ENCODE measurements at places on chromosomes 2 and 18.

- DNase-seq: no peak
Measured at GRCh38 chr2:216992056-216992675, 132.3 kb upstream of the TNP1 start.

DNA sequence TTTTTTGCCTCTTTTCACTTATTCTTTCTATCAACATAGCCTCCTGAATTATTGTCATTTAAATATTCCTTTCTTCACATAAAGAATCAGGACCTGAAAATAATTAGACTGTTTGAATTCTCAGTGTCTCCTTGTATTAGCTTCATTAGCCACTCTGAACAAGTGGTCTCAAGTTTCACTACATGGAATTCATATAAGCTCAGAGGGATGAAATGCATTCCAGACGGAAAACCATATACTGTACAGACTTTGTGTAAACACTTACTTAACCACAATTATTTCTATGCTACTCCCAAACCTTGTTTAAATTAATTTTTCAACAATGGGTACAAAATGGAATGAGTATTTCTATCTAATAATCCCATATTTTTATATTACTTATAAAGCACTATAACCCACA lies 53.4 kb downstream of the CHN1 start:
- DNase-seq: no peak

- DNase-seq: no peak
Measured at GRCh38 chr2:190535586-190535985, 1.1 kb upstream of the NEMP2 start.

GRCh38 chr18:5998166-5998881 lies 103.0 kb upstream of the TMEM200C start:
- no peak for DNase-seq

GRCh38 chr18:57220930-57221483 lies 74.1 kb downstream of the BOD1L2 start:
- DNase-seq: no peak

GRCh38 chr2:219446101-219446504 lies 11.5 kb downstream of the SPEG start:
- no peak for DNase-seq

- no peak for DNase-seq
Measured at GRCh38 chr18:64720781-64721464, 572.0 kb upstream of the LINC00305 start.

- DNase-seq: no peak
Measured at GRCh38 chr2:17962876-17963275, 84.4 kb downstream of the KCNS3 start.

DNA sequence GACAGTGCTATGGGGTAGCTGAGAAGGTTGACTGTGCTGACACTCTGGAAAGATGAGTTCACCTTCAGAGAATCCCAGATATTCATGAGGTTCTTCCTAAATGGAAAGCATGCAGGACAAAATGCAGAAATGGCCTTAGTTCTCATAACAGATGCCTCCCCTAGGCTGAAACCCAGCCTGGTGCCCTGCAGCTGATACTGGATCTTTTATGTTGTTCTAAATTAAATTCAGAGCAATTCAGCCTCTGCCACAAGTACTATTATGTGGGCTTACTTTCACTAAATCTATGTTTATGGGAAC lies 172.0 kb upstream of the SERPINE2 start:
- DNase-seq: no peak

DNA sequence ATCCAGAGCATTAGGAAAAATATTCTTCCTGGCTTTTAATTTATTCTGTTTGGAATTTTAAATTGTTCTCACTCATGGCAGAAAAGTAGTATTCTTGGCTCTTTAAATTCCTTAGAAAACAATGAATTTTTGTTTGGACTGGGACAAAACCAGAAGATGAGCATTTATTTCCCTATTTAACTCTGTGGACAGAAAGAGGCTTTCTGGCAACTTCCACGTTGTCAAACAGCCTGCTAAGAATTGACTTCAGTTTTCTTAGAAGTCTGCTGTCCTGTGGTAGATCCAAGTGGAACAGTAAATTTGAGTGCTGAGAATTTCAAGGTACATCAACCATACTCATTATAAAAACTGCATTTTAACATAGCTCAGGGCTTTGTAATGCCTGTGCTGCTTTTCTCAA lies 83.8 kb downstream of the MGAT5 start:
- DNase-seq: no peak

DNA sequence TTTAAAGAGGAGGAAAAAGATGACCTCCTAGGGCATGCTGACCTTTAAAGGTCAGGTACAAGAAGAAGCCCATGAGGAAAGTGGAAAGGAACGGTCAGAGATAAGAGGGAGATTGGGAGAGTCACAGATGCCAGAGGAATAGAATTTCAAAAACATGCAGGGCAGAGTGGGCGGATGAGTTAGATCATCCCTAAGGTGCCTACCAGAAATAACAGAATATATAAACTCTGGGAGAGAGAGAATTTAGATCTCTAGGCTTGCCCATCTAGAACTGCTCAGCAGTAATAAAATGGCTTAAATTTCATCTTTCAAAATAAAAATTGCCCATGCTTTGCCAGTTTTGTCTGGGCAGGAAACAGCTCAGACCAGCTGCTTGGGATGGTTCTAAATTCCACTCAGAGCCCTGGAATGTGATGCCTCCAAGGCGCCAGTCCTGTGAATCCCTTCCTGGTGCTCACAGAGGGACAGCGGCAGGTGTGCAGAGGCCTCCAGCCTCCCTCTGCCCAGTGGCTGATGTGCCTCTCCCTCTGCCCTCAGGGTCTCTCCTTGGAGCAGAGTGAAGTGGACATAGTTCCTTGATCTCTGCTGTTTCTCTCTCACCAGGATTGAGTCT lies 130.9 kb downstream of the ANTXR1 start:
- DNase-seq: no peak

DNA sequence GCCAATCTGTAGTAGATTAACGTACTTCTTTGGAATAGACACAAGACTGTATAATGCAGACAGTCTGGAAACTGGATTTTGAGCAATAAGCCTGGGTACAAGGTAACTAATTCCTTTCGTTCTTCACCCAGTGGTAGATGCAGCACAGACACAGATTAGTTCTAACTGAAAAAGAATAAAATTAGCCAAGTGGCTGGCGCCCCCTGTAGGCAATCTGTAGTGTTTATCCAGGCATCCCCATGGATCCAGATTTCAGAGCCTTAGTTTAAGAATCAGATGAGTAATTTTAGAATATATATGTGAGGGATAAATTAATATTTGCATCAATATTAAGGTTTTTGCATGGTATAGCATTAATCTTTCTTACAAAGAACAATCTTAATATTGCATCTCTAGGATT lies 563.9 kb downstream of the DCC start:
- no peak for DNase-seq

GRCh38 chr18:45725336-45725735 lies 1.4 kb downstream of the SLC14A1 start:
- no peak for DNase-seq

DNA sequence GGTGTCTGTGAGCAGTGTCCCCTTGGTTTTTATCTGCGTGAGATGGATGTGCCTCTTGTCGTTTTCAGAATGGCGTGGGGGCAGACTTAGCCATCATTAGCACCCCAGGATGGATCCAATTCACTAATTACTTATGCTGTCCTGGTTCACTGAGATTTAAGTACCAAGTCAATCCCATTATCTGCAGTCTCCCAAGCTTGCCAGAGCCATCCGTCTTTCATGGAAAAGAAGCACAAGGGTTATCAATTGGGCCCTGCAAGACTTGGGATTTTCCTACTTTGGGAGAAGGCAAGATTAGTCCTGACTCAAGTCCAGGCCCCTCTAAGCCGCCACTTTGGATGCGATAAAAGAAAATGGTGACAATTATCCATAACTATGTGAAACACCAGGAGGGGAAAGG lies 404.0 kb downstream of the TMEM182 start:
- DNase-seq: no peak

DNA sequence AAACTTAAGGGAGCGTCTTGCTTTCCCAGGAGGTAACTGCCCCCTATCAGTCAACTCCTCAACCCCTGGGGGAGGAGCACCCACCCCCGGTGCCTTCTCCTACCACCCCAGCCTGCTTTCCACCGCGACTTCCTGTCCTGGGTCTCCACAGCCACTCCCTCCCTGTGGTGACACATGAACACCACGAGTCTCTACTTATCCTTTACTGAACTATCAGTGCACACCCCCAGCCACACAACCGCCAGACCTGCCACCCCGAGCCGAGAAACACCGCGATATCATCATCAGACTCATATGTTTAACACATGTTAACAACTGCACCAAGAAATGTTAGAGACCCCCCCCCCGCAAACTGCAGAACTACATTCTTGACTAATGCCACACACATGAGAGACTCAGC lies 43.3 kb downstream of the LONRF2 start:
- DNase-seq: no peak

DNA sequence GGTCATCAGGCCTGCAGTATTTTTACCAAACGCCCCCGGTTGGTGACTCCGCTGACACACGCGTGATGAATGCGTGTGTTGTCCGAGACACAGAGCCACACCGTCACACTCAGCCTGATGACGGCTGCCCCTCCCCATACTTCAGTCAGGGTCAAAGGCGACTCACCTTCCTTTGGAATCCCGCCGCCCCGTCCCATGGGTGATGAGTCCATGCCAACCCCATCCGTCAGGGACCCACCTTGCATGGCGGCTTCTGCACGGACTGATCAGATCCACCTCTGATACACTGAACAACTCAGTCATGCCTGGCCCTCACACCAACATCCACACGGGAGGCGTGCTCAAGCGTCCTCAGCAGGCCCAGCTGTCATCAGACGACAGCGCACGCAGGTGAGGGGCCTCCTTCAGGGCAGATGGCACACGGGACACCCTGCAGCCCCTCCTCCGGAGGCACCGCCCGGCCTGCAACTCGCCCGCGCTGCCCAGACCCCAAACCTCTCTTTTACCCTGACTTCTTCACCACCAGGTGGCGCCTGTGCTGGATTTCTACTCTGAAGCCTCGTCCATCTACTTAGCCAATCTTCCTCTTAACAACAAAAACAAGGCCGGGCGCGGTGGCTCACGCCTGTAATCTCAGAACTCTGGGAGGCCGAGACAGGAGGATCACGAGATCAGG lies 89.2 kb downstream of the ZNF516 start:
- no peak for DNase-seq

DNA sequence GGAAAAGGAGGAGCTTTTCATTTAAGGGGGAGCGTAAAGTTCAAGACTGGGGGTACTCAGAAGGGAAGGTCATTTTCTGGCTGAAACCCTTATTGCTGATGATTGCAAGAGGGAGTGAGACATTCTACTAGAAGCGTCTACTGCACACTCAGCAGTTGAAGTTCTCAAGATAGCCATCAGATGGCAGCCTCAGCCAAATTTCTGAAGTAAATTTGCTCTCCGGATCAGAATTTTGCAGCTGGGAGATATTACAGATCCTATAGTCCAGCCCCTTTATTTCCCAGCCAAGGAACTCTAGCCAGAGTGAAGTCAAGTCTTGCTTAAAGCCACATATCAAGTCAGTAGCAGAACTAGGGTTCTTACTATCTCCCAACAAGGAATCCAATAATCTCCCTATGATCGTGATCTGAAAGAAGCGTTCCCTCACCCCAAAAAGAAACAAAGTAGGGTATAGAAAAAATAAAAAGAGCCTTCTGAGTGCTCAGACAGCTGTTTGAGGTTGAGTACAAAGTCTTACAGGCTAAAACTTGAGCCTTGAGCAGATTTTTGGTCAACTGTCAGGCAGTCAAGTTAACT lies 24.0 kb downstream of the RAX start:
- no peak for DNase-seq

- DNase-seq: no peak
Measured at GRCh38 chr18:1998121-1998520, 573.2 kb downstream of the METTL4 start.

- no peak for DNase-seq
Measured at GRCh38 chr2:9302755-9303154, 96.1 kb downstream of the ASAP2 start.

- DNase-seq: no peak
Measured at GRCh38 chr2:218885981-218886947, 5.6 kb downstream of the WNT10A start.

DNA sequence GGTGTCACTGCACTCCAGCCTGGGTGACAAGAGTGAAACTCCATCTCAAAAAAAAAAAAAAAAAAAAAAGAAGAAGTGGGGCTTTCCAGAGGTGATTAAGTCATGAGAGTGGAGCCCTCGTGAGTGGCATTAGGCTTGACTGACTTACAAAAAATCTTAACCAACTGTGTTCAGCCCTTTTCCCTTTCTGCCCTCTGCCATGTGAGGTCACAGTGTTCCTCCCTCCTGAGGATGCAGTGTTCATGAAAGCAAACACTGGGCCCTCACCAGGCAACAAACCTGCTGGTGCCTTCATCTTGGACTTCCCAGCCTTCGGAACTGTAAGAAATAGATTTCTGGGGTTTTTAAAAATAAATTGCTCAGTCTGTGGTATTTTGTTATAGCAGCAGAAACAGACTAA lies 37.0 kb upstream of the METTL21A start:
- DNase-seq: no peak

DNA sequence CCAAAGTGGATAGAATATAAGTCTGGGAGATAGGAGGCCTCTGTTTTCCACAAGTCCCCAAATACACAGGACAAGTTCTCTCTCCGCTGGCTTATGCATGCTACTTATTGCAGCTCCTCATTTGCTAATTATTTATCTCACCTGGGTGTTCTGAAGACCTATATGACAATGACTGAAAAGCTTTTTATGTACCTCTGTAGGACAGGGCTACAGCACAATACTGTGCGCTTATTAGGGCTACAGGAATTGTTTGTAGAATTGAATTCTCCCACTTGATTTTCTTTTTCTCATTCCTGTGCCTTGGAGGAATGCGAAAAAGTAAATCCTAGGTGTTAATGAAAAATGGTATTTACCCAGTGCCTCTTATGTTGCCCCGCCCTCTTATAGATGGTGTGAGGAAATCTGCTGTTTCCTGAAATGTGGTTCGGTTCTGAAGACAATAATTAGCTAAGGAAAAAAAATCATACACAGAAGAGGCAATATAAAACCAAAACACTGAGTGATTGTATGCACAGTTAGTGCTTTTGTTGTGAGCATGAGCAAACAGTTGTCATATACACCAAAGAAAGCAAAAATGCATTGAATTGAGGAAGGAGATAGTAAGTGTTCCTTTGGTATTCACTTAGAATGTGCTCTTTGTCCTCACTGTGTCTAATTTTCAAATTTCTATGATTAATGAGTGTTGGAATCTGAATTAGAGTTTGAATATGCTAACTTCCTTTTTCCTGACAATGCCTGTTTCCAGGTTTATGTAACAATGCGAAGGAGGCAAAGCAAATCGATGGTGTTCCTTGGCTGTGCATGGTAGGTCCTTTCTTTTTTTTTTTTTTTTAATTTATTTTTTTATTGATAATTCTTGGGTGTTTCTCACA lies 78.7 kb upstream of the PNPT1 start:
- DNase-seq: no peak

GRCh38 chr2:60899230-60899891 lies 18.0 kb downstream of the REL start:
- peak; percentile 70 for DNase-seq

GRCh38 chr2:101989740-101990460 lies 1.9 kb upstream of the IL1R2 start:
- no peak for DNase-seq

- peak; percentile 95 for DNase-seq
Measured at GRCh38 chr2:70086838-70087701, at the start of gene PCBP1. Gene PCBP1, plus strand, starts transcription at chr2:70087477. Its CDS starts 267 bp downstream, at chr2:70087744.

GRCh38 chr18:43277164-43277600 lies at the start of gene SYT4:
Gene SYT4, minus strand, starts transcription at chr18:43277490. Its CDS starts 209 bp downstream, at chr18:43277281.
- no peak for DNase-seq

GRCh38 chr2:239273280-239274234 lies 127.3 kb downstream of the HDAC4 start:
- no peak for DNase-seq

- no peak for DNase-seq
Measured at GRCh38 chr2:217922101-217923006, 80.4 kb downstream of the TNS1 start.

- DNase-seq: no peak
Measured at GRCh38 chr2:20469595-20469994, 22.7 kb downstream of the RHOB start.
